ENCODE measurements at places on chromosomes 1 and 21. TPM values are rescaled to one million over a fixed set of nuclear protein-coding genes. Genes with fewer than 3 reads are reported as not detected.

DNA sequence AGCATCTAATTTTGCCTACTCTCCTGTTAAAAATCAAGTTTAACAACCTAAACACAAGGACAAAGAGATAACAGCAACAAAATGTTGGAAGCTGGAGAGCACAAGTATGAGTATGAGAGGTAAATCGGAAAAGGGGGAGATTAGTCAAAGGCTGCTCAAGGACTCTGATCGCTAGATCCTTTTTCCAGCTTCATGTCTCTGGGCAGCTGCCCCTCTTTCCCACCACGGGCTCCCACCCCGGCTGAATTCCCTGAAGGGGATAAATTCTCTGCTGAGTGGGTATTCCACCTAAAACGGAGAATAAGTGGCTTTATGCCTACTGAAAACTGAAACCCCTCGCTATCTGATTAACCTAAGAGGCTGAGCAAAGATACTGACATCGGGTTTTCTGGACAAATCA, 696 bp upstream of the CTBS start:
- DNase-seq, result no peak

DNA sequence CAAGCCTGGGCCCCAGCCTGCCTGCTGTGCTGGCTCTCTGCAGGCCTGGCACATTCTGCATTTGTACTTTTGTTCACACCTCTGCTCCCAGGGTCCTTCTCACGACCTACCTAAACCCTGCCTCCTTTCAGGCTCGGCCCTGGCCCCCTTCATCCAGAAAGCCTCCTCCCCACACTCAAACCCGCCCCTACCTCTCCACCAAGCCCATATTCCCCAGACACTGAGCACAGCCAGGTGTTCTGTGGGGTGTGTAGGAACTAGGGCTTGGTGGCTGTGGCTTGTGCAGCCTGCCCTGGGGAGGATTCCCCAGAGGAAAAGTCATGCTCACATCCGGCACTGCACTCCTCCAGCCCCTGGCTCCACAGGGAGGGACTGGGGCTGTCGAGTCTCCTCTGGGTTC, 8.2 kb upstream of the MIXL1 start:
- DNase-seq, result no peak

The LAPTM5 gene
- polyA plus RNA-seq, result 16.1 TPM

GRCh38 chr1:936348-937264, 12.9 kb downstream of the SAMD11 start:
- DNase-seq, result no peak

DNA sequence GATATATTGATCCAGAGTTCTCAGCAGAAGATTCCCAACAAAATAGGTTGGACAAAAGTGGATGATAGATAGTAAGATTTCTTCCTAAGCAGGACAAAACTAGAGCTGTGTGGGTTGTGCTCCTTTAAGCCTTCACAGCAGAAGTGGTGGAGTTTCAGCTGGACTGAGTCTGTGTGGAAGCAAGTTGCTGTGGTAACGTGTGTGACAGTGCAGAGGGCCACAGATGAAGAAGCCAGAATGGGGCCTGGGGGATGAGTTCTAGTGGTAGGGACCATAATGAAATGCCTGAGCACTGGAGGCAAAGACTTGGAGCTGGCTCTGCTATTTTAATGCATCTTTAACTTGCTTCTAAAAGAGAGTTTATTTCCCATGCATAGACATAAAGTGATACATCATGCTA, 238.7 kb upstream of the POGK start:
- no peak for DNase-seq

The MSH4 gene
- 0.26 TPM for polyA plus RNA-seq

- DNase-seq, result no peak
Measured at GRCh38 chr1:160058087-160058486, 11.9 kb downstream of the KCNJ10 start.

DNA sequence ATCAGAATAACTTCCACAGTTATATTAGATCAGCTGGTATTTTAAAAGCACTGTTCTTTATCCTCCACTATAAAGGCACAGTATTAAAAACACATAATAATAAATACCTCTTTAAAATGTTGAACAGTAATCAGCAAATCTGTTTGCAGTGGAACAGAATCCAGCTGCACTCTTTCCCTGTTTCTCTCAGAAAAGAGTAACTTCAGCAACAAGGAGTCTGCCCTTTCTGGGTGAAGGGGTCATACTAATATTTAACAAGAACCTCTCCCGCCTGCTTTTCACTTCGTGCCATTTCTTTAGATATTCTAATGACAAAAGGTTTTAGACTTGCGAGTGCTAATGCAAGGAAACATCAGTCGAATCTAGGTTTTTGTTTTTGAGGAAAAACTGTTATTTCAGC, 194.2 kb upstream of the FMN2 start:
- no peak for DNase-seq

The LSS gene
- 41.8 TPM for polyA plus RNA-seq

- no peak for DNase-seq
Measured at GRCh38 chr1:42970143-42970542, 11.5 kb upstream of the SLC2A1 start.

- DNase-seq, result no peak
Measured at GRCh38 chr1:30536530-30536929, 186.9 kb downstream of the MATN1 start.

- DNase-seq, result no peak
Measured at GRCh38 chr1:158274797-158275196, 14.9 kb upstream of the CD1C start.

GRCh38 chr1:243469497-243469896, 213.7 kb downstream of the SDCCAG8 start:
- no peak for DNase-seq

DNA sequence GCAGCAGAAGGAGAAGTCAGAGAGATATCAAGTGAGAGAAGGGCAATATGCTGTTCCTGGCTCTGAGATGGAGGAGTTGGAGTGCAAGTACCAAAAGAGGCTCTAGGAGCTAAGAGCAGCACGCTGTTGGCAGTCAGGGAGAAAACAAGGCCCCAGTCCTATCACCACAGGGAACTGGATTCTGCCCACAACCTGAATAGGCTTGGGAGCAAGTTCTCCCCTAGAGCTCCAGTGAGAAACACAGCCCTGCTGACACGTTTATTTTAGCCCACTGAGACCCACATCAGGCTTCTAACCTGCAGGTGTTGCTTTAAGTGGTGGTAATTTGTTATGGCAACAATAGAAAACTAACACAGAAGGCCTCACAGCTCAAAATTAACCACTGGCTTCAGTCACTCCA, 31.8 kb upstream of the ZNF644 start:
- no peak for DNase-seq

DNA sequence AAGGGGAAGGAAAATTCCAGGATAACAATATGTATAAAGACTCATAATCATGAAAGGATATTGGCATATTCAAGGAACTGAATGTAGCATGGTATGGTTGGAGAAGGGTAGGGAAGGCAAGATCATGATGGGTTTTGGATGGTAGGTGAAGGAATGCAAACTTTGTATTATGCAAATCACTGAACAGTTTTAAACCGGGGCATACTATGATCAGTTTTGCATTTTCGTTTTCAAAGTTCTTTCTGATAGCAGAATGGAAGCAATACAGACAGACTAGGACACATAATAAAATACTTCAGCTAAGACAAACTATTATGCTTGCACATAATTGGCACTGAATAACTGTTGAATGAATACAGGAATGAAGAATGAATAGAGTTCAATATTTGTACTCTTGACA, 14.5 kb upstream of the CTH start:
- no peak for DNase-seq

DNA sequence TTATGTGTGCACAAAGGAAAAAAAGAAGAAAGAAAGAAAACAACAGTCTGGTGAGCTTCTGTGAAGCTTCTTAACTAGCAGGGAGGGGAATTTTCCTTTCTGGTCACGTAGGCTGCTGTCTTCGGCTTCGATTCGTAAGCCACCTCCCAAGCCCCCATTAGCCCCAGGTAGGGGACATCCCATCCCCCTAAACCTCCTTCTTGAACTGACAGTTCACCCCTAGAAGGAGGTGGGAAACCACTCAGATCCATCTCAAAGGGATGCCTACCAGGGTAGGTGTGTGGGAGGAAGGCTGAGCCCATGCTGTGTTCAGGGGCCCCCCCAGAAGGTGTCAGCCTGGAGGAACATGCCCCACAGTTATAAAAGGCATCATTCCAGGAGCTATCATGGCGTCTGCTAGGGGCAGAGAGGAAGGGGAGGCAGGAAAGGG, 25.8 kb downstream of the CD247 start:
- no peak for DNase-seq

The VWA5B1 gene
- polyA plus RNA-seq, result 1.3 TPM

The LCA5L gene
- polyA plus RNA-seq, result 3.8 TPM

DNA sequence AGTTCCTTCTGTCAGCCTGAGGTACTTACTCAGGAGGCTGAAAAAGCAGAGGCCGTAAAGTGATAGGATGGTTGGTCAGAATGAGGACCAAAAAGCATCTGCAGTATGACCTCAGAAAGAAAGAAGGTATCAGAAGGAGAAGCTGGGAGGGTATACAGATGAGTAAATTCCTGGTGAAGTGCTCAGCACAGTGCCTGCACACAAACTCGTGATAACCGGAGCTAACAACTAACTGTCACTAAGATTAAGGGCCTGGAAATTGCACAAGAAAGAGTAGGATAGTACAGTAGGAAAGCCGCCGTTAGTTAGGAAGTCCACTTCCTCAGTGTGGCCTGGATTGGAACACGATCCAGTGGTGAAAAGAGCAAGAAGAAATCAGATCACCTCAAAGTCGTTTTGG, 62.6 kb downstream of the VPS26C start:
- DNase-seq, result no peak

DNA sequence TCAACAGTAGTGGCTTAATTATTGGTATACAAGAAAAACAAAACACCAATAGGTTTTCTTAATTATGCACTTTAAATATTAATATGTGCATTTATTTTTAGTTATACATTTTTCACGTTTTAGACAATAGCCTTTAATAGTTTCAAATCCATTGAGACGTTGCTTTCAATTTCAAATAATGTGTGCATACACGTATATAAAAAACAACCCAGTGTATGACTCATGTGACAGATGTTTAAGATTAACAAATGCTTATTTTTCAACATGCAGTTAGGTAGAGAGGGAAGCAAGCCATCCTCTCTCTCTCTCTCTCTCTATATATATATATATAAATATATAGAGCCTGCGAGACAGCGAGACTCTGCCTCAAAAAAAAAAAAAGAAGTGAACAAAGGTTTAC, 24.3 kb downstream of the EYA3 start:
- DNase-seq, result no peak

The HPCAL4 gene
- 0.77 TPM for polyA plus RNA-seq

All from renal cortex interstitium (tissue), 15 donors.